NCI-H2081 (cell line): ENCODE measurements at places on chromosomes 13 and 19.
A peak's percentile ranks its signal among the peaks of the same experiment; 100 is the strongest.

GRCh38 chr13:96551546-96551945, 442.7 kb downstream of the OXGR1 start:
- peak; percentile 35 for DNase-seq

DNA sequence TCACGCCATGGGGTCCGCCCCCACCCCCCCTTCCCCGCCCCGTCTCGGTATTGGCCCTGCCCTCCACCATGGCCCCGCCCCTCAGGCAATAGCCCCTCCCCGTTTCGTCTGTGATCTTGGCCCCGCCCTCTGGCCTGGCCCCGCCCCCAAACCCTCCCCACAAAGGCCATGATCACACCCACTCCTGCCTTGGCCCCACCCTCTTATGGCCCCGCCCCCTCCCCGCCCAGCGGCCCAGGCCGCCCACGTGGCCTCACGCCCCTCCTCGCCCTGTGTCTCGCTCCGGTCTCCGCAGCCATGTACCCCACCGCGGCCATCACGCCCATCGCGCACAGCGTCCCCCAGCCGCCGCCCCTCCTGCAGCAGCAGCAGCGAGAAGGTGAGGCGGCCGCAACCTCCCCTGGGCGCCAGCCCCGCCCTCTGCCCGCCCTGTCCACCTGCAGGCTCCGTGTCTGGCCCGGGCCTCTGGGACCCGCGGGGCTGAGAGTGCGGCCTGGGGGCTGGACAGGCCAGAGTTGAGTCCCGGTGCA, 61.3 kb downstream of the CELF5 start:
- no peak for DNase-seq

DNA sequence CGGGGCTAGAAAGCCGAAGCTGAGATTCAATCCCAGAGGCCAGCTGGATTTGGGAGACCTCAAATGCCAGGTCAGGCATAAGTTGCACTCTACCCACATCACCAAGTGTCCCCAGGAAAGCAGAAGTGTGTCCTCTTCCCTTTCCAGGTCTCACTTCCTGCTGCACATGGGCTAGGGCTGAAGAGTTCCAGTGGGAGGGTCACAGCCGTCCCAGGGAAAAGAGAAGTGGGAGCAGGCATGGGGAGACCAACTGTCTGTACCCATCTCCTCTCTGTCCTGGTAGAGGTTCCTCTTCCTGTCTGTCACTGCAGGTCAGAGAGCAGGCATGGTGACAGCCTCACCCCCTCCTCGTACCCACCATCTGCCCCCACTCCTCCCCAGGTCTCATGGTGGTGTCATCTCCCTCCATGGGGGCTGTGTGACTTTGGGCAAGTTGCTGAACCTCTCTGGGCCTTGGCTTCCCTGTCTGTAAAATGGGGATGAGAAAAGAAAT, 14.8 kb downstream of the AXL start:
- no peak for DNase-seq

- DNase-seq = no peak
Observed at GRCh38 chr19:11384778-11385129, 640 bp upstream of the EPOR start.

- no peak for DNase-seq
Observed at GRCh38 chr19:54616057-54616456, 14.2 kb upstream of the LILRB1 start.

GRCh38 chr13:97975280-97975847, 21.9 kb downstream of the IPO5 start:
- DNase-seq = no peak

DNA sequence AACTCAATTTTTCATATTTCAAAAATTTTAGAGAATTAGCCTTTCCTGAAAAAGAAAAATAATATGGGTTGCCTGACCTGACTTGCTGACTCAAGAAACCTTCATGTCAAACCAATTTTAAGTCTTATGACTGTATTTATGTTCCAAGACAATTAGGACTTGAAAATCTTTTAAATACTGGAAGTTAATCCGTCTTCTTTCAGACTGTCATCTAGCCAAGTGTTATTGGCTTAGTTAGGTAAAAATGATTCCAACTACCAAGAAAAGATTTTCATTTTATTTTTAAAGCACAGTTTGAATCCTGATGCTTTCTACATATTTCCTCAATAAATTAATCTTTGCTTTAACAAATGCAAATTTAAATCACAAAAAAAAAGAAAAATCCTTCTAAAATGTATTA, 337.6 kb downstream of the SLITRK6 start:
- DNase-seq = no peak

- no peak for DNase-seq
Observed at GRCh38 chr19:50894478-50895356, 16.5 kb downstream of the KLK4 start.

- no peak for DNase-seq
Observed at GRCh38 chr13:48146636-48147035, 51.7 kb upstream of the MED4 start.

DNA sequence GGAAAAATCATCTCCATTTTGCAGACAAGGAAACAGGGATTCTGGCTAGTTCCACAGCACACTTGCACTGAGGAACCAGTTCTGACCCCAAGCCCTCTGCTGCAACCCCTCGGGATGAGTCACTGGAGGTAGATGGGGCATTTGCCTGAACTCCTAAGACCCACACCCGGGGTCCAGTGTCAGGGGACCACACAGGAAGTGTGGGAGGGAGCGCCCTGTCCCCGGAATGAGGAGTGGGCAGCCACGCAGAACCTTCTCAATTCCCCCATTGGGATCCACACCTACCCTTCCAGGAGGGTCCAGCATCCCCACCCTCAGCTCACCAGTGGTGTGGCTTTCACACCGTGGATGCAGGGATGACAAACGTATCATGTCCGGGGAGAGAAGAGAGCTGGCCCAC, 62.7 kb downstream of the TSHZ3 start:
- no peak for DNase-seq

DNA sequence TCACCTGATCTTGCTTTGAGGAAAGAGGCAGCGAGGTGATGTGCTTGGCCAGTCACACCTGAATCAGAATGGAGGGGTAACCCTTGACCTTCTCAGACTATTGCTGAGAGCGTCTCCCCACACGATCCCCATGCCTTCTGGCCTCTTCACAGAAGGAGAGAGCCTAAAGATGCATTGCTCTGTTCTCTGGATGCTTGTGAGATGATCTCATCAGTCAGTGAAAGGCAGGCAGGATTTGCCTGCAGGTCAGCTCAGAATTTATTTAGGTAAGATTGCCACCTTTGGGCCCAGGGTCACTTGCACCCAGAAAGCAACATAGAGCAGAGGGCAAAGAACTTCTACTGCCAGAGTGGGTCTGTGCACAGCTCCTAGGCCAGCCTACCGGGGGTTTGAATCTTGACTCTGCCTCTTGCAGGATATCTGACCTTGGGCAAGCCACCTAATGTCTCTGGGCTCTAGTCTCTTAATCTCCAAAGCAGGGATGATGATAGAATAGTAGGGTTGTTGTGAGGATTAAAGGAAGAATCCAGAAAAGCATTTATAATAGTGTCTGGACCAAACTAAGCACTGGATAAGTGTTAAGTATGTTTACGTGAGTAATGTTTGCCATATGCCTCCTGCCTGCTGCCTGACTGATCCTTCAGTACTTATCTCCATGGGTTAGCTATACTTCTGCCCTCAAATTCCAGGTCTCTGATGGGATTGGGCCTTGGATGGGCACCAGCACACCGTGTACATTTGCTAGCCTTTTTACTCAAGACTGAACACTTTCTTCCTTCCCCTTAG, 8.4 kb upstream of the FLT1 start:
- no peak for DNase-seq

DNA sequence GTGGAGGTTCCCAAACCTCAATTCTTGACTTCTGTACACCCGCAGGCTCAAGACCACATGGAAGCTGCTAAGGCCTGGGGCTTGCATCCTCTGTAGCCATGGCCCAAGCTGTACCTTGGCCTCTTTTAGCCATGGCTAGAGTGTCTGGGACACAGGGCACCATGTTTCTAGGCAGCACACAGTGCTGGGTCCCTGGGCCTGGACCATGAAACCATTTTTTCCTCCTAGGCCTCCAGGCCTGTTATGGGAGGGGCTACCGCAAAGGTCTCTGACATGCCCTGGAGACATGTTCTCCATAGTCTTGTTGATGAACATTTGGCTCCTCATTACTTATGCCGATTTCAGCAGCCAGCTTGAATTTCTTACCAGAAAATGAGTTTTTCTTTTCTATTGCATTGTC, 701.4 kb downstream of the FGF9 start:
- DNase-seq = no peak

- no peak for DNase-seq
Observed at GRCh38 chr13:80924596-80924995, 583.7 kb upstream of the SPRY2 start.

DNA sequence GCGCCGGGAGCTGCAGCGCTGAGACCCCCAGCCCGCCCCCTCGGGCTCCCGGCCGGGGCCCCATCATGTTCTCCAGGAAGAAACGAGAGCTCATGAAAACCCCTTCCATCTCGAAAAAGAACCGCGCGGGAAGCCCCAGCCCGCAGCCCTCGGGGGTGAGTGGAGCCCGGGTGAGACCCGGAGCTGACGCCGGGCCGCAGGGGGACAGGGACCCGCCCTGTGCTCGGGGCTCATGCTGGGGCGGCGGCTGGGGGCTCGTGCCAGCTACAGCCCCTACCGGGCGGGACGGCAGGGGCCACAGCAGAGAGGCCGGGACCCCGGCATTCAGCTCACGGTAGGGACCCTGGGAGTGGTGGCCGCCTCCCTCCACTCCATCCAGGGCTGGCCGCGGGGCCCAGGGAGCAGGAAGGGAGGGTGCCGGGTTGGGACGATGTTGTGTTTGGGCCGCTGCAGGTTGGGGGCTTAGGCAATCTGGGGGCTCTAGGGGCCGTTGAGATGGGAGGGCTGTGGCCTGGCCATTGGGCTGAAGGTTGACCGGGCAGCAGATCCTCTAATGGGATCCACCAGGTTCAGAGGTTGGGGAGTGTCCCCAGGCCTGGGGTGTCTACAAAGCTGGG, 482 bp downstream of the ARHGAP45 start:
- no peak for DNase-seq

GRCh38 chr13:75024602-75025001, 457.4 kb downstream of the TBC1D4 start:
- DNase-seq = no peak

DNA sequence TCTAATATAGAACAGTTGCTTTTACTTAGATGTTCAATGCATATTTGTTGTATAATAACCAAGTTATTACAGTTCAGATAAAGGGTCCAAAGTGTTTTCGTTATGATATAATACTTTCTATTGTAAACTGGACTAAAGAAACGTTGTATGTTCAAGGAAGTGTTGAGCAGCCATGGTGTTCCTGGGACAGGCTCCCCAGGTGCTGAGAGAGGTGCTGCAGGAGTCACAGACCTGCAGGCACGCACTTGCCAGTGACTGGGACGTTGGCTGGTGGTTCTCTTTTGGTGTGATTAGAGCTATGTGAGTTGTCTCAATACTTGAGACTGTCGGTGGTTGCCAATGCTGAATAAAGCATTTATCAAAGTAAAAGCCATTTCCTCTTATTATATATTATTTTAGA, 9.5 kb downstream of the ING1 start:
- no peak for DNase-seq

GRCh38 chr19:1082928-1083816, 12.0 kb downstream of the POLR2E start:
- DNase-seq = no peak

- no peak for DNase-seq
Observed at GRCh38 chr19:9850235-9850959, 15.3 kb downstream of the PIN1 start.

DNA sequence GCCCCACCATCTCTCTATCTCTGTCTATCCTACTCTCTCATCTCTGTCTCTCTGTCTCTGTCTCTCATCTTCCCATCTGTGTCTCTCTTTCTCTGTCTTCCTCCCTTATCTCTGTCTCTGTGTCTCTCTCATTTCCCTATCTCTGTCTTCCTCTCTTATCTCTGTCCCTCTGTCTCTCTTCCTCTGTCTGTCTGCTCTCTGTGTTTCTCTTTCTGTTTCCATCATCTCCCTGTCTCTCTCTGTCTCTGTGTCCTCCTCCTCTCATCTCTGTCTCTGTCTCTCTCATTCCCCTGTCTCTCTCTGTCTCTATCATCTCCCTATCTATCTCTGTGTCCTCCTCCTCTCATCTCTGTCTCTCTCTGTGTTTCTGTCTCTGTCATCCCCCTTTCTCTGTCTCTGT, 1.6 kb upstream of the EBI3 start:
- DNase-seq = no peak

- DNase-seq = no peak
Observed at GRCh38 chr19:7408251-7408650, 59.5 kb downstream of the ARHGEF18 start.

GRCh38 chr13:107551521-107551920, 663.8 kb downstream of the LIG4 start:
- DNase-seq = no peak

DNA sequence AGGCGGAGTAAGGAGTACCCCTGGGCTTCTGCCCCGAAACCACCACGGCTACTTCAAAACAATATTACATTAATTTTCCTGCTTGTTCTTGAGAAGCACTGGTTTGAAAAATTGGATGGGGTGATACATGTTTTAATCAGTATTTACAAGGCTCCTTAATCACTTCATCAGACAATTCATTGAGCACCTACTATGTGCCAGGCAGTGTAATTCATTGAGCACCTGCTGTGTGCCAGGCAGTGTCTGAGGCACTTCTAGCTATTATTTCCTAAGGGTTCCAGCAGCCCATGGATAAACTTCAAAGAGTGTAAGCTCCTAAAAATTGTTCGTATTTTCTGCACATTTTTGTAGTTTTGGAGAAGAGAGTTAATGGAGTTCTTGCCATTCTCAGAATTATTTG, 1.6 kb upstream of the GAS6 start:
- no peak for DNase-seq

GRCh38 chr19:48745208-48745995, 1.3 kb downstream of the IZUMO1 start:
- peak; percentile 22 for DNase-seq

DNA sequence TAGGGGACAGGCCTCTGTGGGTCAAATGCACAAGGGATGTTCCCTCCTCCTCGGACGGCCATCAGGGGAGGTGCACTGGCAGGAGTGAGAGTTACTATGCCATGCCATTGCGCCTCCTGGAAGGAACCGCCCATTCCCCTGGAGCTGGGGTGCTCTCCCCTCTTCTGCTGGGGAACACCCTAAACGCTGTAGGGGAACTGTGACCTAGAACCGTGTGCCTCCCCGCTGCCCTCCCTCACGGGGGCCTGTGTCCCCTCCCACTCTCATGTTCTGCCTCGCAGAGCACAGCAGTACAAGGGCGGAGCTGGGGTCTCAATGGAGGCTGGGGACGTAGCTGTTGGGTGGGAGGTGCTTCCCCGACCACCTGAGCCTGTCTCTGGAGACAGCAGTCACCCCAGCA, 17.2 kb upstream of the CRTC1 start:
- no peak for DNase-seq

DNA sequence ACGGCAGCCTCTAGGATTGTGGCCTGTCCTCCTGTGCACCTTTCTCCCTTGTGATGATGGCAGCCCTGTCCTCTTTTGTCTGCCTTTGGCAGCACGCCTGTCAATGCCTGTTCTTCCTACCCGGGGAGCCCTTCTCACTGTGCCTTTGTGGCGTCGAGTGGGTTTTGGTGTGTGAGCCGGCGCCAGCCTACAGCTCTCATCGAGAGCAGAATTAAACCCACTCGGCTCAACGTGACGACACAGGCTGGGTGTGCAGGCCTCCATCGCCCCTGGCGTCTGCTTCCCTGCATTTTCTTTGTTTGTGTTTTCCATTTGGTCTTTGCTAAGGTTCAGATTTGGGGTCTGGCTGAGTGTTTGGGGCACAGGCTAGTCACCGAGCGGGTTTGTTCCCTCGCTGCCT, 34.4 kb downstream of the AP1M1 start:
- DNase-seq = no peak
